ENCODE measurements at places on chromosomes 7 and 10. TPM values are rescaled to one million over a fixed set of nuclear protein-coding genes. Genes with fewer than 3 reads are reported as not detected.

DNA sequence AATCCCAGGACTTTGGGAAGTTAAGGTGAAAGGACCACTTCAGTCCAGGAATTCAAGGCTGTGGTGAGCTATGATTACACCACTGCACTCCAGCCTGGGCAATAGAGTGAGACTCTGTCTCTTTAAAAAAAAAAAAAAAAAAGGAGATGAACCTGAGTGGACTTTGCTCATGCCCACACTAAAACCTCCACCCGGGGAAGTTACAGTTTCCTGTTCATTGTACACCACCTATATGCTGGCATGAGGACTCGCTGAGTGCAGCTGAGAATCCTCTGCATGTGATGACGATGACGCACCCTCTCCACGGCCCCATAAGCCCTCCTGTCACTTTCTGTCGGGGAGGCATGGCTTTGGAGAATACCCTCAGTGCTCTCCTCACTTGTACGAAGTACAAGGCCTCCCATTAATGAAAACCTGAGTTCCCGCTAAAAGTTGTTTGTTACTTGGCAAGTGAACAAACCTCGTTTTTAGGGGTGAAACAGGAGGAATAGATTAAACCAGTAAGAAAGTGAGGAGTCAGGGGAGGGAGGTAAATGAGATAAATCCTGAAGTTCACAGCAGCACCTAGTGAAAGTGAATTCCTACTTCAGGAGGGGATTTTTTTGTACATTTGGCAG, 15.9 kb downstream of the TMEM176B start:
- H3K4me1 ChIP-seq: no peaks in the 10 kb centered on the region
- H3K4me3 ChIP-seq: no peak overlapping the region
- H3K27ac ChIP-seq: no peak overlapping the region
- DNase-seq: peak; percentile 61
- no peaks in the 10 kb centered on the region for H3K36me3 ChIP-seq

DNA sequence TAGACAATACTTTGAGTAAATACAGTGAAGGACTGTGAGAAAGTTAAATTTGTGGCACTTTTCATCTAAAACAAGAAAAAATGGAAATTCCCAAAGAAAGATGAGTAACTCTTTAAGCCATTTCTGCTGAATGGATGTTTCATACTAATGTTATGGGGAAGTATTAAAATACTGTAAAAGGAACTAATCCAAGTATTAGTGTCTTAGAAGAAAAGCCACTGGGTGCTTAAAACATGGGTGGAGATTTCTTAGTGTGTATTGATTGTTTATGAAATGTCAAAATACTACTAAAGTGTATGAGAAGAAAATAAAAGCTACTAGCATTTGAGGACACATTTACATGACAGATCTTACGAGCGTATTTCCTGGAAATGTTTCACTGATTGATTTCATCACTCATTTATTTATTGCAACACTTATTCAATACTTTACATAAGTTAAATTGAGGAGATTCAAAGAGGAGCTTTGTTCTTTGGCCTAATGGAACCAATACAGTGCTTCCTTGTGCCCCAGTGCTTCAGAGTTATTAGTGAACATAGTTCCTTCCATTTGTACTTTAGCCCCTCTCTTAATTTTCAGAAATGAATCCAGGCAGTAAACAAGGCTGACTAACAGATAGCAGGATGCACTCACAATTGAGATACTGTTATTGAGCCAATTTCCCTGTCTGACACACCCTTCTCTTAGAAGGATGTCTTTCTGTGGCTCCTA, 155.5 kb upstream of the AHR start:
- H3K4me1 ChIP-seq: peaks cover 29% of the 10 kb centered on the region
- DNase-seq: no peak
- no peaks in the 10 kb centered on the region for H3K27me3 ChIP-seq
- H3K27ac ChIP-seq: no peak overlapping the region
- no peaks in the 10 kb centered on the region for H3K36me3 ChIP-seq
- H3K4me3 ChIP-seq: peak overlapping the region; percentile 41

GRCh38 chr10:70743430-70743788, 41.8 kb downstream of the TBATA start:
- H3K27me3 ChIP-seq: no peaks in the 10 kb centered on the region
- no peaks in the 10 kb centered on the region for H3K36me3 ChIP-seq
- H3K4me1 ChIP-seq: no peaks in the 10 kb centered on the region
- DNase-seq: no peak

DNA sequence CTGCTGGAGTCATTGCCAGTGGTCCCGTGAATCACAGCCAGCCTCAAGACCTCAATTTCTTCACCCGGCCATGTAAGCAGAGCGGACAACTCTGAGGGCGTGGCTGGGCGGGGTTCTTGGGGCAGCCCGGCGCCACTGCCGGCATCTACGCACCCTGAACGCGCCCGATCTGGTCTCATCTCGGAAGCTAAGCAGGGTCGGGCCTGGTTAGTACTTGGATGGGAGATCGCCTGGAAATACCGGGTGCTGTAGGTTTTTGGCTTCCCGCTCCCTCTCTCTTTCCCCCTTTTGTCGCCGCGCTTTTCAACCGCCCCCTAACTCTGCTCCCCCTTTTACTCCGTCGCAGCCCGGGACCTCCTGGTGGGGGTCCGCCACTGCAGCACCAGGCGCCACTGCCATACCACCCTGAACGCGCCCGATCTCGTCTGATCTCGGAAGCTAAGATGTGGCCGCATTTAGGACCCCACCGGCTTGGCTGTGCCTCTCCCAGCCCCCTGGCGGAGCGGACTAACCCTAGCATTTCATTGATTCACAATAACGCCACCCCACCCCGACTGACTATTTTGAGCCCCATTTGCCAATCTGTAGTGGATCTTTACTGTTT, 25.3 kb downstream of the GARIN1A start:
- H3K36me3 ChIP-seq: no peaks in the 10 kb centered on the region
- no peak overlapping the region for H3K27ac ChIP-seq
- peak; percentile 71 for DNase-seq
- H3K27me3 ChIP-seq: peaks cover 51% of the 10 kb centered on the region

DNA sequence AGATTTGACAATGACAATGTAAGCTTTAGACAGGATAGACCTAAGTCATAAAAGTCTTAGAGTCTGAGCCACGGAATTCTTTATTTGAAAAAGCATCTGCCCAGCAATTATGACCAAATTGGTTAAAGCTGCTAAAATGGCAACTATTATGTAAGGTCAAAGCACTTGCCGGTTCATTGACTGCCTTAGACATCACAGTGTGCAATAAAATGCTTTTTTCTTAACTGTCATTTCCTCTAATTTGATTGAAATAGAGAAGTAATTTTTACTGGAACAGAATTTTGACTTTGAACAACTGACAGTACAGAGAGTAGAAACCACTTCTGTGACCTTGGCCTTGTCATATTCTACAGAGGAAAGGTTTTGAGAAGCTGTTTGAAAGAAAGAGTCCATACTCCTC, 142.9 kb downstream of the THSD7A start:
- H3K4me3 ChIP-seq: no peak overlapping the region
- H3K27me3 ChIP-seq: no peaks in the 10 kb centered on the region
- DNase-seq: no peak
- H3K4me1 ChIP-seq: no peaks in the 10 kb centered on the region
- H3K27ac ChIP-seq: no peak overlapping the region

GRCh38 chr7:39838326-39838725, 111.7 kb upstream of the CDK13 start:
- H3K4me1 ChIP-seq: peaks cover 3% of the 10 kb centered on the region
- no peak for DNase-seq
- peaks cover 21% of the 10 kb centered on the region for H3K27me3 ChIP-seq
- H3K36me3 ChIP-seq: no peaks in the 10 kb centered on the region
- H3K27ac ChIP-seq: no peak overlapping the region

DNA sequence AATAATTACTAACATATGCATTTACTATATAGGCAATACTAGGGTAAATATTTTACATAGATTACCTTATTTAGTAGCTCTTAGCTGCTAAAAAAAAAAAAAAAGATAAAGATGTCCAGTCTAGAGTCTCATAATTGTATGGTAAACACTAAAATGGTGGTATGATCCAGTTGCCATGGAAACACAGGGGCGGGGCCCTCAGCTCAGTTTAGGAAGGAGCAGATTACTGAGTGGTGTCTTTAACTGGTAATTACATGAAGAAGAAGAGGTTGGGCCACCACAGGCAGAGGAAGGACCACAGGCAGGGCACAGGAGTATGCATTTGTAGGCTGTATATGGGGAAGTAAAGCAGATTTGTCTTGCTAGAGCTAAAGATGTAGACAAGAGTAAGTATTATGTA, 43.7 kb downstream of the ITGB8 start:
- H3K4me3 ChIP-seq: no peak overlapping the region
- no peak overlapping the region for H3K27ac ChIP-seq
- DNase-seq: no peak
- no peaks in the 10 kb centered on the region for H3K27me3 ChIP-seq
- no peaks in the 10 kb centered on the region for H3K36me3 ChIP-seq

GRCh38 chr7:92422926-92423325, 24.4 kb upstream of the GATAD1 start:
- peaks cover 11% of the 10 kb centered on the region for H3K27me3 ChIP-seq
- H3K4me3 ChIP-seq: no peak overlapping the region
- no peak for DNase-seq
- H3K4me1 ChIP-seq: peaks cover 11% of the 10 kb centered on the region
- no peak overlapping the region for H3K27ac ChIP-seq
- H3K36me3 ChIP-seq: no peaks in the 10 kb centered on the region

DNA sequence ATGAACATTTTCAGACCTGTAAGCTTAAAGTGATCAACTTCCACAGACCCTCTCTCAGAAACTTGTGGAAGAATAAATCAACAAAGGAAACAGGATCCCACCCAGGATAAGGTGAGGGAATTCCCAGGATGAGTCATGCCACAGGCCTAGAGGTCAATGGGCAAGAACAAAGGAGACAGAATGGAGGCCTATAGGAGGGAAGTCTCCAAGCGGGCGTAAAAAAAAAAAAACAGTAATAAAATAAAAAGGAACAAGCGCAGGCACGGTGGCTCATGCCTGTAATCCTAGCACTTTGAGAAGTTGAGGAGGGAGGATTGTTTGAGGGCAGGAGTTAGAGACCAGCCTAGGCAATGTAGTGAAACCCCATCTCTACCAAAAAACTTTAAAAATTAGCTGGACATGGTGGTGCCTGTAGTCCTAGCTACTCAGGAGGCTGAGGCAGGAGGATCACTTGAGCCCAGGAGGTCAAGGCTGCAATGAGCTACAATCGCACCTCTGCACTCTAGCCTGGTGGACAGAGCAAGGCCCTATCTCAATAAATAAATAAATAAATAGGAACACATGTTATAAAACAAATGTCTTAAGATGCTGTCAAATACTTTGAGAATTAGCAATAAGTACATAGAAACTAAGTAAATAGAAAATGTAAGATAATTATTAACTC, 8.4 kb downstream of the SORBS1 start:
- H3K4me3 ChIP-seq: no peak overlapping the region
- H3K27ac ChIP-seq: no peak overlapping the region
- no peaks in the 10 kb centered on the region for H3K4me1 ChIP-seq
- H3K27me3 ChIP-seq: no peaks in the 10 kb centered on the region

GRCh38 chr7:73894733-73895551, 34.0 kb downstream of the TMEM270 start:
- no peak overlapping the region for H3K27ac ChIP-seq
- H3K36me3 ChIP-seq: no peaks in the 10 kb centered on the region
- H3K27me3 ChIP-seq: no peaks in the 10 kb centered on the region
- no peak for DNase-seq
- no peaks in the 10 kb centered on the region for H3K4me1 ChIP-seq

DNA sequence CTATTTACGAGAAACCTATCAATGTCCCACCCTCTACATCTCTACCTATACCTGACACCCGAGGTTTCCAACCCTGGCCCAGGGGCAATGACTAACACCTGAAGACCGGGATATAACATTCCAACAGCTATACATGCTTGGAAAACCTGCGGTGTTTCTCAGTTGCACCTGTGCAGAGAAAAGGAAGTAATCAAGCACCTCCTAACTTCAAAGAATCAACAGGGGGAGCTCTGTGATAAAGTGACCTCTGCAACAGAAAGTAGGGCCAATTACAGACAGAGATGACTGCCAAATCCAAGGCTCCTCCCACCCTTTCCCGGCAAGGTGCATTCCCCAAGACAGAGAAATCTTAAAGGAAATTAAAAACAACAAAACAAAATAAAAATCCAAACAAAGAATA, 41.3 kb downstream of the CCDC6 start:
- no peak overlapping the region for H3K27ac ChIP-seq
- no peak overlapping the region for H3K4me3 ChIP-seq
- DNase-seq: no peak

GRCh38 chr7:97107192-97107800, 10.2 kb upstream of the SDHAF3 start:
- no peak for DNase-seq
- no peak overlapping the region for H3K27ac ChIP-seq
- H3K4me1 ChIP-seq: no peaks in the 10 kb centered on the region

GRCh38 chr7:106901828-106902441, 36.9 kb downstream of the PIK3CG start:
- no peak overlapping the region for H3K27ac ChIP-seq
- H3K4me1 ChIP-seq: peaks cover 7% of the 10 kb centered on the region

- no peaks in the 10 kb centered on the region for H3K36me3 ChIP-seq
- H3K4me1 ChIP-seq: peaks cover 32% of the 10 kb centered on the region
- DNase-seq: no peak
These were observed 76.1 kb upstream of the DUSP5 start for GRCh38 chr10:110421512-110422138.

- H3K27me3 ChIP-seq: no peaks in the 10 kb centered on the region
- no peaks in the 10 kb centered on the region for H3K4me1 ChIP-seq
- no peak overlapping the region for H3K27ac ChIP-seq
- no peak overlapping the region for H3K4me3 ChIP-seq
- DNase-seq: no peak
These were observed 35.1 kb downstream of the PDGFA start for GRCh38 chr7:484356-485101.

FRAT1 gene
- 45.2 TPM for total RNA-seq

STAG3 gene
- 4.0 TPM for total RNA-seq

CALCR gene
- not detected for total RNA-seq

CYP3A4 gene
- not detected for total RNA-seq

ITGA8 gene
- not detected for total RNA-seq

GOLGA7B gene
- 6.1 TPM for total RNA-seq

CPED1 gene
- total RNA-seq: 0.08 TPM

CPA2 gene
- not detected for total RNA-seq

NYAP1 gene
- 0.75 TPM for total RNA-seq

GIMAP5 gene
- total RNA-seq: 31.3 TPM

SFRP4 gene
- total RNA-seq: not detected
